Stimulated activated CD4-positive, alpha-beta T cell treated with anti-CD3 and anti-CD28 coated beads, TNF-alpha, amount 100 ng/mL, for 48 hours (primary cell): ENCODE measurements at places on chromosomes 13 and 19.

DNA sequence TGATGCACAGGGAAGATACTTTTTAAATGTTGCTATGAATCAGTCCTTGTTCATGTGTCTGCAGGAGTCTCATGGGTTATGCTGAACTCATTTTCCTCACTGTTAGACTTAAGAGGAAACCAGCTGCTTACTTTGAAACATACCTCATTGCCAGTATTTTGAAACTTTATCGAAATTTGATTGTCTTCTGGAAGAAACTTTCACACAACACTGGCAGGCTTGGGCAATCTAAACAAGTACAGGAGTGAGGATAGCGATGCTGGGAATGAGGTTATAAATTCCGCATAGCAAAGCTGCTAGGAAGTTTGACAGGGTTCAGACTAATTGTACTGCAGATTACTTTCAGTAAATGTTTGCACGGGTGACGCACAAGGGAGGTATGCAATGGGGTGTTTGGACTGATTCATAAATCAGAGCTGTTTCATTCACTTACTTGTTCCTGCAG, 245.7 kb downstream of the DNAJC15 start:
- DNase-seq = no peak

- no peak for DNase-seq
These were observed 3.8 kb downstream of the GPC6 start for GRCh38 chr13:93230261-93230855.

DNA sequence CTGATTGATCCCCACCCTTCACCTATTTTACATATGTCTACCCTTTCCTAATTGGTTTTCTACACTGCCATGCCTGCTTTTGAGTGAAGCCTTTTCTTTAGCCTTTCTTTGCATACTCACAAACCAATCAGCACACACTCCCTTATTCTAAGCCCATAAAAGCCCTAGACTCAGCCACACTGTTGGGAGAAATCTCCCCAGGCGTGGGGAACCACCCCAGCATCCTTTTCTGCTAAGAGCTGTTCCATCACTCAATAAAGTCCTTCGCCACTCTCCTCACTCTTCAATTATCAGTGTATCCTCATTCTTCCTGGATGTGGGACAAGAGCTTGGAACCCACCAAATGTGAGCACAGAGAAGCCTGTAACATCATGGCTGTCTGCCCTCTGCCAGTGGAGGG, 343.6 kb downstream of the SLITRK1 start:
- no peak for DNase-seq

GRCh38 chr19:38583219-38583984, 34.4 kb downstream of the MAP4K1 start:
- DNase-seq = no peak

GRCh38 chr13:109779074-109779473, 7.3 kb downstream of the IRS2 start:
- peak; percentile 25 for DNase-seq

- DNase-seq = no peak
These were observed 135.7 kb downstream of the DNAJC15 start for GRCh38 chr13:43159026-43159461.

GRCh38 chr19:51711702-51712101, 12.1 kb downstream of the HAS1 start:
- no peak for DNase-seq

- no peak for DNase-seq
These were observed 157.9 kb downstream of the RNF17 start for GRCh38 chr13:24921881-24922280.

GRCh38 chr13:32955881-32956594, 60.2 kb upstream of the KL start:
- DNase-seq = no peak

DNA sequence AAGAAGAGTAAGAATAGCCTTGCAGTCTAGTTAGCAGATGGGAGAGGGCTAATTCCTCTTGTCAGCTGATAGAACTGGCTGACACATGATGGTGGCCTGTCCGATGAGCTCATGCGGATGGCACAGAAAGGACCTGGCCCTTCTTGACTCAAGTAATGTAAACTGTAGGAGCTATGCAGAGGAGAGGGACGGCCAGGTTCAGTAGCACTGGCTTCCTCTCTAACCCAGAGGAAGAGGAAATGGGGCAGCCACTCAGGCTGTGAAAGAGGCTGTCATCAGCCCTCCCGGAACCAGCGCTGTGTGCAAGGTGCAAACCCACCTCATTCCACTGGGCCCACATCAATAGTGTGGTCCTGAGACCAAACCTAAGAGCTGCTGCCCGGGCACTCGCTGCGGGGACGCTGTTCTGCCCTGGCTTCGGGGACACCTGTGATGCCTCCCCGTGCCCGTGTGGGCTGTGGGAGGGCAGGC, 30.8 kb upstream of the USE1 start:
- no peak for DNase-seq

GRCh38 chr13:60018536-60018935, 145.2 kb downstream of the DIAPH3 start:
- no peak for DNase-seq

GRCh38 chr13:102658660-102659059, 36.2 kb downstream of the METTL21C start:
- DNase-seq = no peak

- DNase-seq = no peak
These were observed 20.1 kb upstream of the EBPL start for GRCh38 chr13:49711218-49711863.

GRCh38 chr19:28294395-28294794, 918.6 kb downstream of the UQCRFS1 start:
- no peak for DNase-seq

DNA sequence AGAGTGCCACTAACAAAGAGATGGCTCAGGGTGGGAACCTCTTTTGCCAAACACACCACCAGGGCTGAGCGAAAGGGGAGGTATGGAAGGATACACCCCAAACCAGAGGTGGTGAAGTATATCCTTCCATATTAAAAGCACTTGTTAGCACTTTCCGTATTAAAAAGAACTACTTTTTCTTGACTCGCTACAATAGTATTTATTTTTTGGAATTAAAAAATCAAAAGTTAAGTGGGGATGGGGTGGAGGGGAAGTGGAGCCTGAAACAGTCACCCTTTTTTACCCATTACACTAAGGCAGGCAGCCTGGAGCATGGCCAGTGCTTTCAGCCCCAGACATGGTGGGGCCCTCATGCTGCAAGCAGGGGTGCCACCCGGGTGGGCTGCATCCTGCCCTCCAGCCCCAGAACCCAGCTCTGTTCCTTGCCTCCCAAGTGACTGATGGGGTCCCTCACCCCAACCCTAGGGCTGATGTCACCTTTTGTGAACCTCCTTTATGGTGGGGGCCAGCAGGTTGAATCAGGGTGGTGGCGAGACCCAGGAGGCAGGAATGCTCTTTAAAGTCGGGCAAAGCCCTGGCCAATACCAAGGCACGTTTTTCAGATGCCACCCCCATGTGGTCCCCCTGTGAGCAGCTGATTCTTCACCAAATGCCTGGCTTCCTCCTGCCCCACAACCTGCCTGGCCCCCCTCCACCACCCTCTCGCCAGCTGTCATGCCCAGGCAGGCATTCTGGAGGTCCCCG, 31.0 kb downstream of the LYL1 start:
- DNase-seq = no peak

GRCh38 chr13:108212886-108213285, 2.5 kb downstream of the LIG4 start:
- DNase-seq = no peak

DNA sequence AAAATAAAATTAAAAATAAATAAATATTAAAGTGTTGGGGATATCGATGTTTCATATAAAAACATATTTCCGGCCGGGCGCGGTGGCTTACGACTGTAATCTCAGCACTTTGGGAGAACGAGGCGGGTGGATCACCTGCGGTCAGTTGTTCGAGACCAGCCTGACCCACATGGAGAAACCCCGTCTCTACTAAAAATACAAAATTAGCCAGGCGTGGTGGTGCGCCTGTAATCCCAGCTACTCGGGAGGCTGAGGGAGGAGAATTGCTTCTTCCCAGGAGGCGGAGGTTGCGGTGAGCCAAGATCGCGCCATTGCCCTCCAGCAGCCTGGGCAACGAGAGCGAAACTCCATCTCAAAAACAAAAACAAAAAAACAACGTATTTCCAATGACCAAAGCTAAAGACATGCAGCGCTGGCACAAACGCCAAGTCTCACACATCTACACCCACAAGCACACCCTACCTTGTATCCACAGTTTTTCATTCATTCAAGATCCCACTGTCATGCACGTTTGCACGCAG, 907 bp downstream of the ZNF569 start:
- DNase-seq = no peak

DNA sequence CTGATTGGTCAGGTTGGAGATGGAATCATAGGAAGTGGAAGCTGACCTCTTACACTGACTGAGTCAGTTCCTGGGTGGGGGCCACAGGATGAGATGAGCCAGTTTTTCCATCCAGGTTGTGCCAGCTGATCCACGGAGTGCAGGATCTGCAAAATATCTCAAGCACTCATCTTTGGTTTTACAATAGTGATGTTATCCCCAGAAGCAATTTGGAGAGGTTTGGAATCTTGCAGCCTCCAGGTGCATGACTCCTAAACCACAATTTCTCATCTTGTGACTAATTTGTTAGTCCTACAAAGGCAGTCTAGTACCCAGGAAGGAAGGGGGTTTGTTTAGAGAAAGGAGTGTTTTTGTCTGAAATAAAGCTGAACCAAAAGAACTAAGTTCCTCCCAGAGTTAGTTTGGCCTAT, 212.8 kb downstream of the SLITRK6 start:
- no peak for DNase-seq

- DNase-seq = peak; percentile 21
These were observed 46.2 kb downstream of the DCT start for GRCh38 chr13:94433055-94433961.

- no peak for DNase-seq
These were observed 5.0 kb downstream of the LGALS14 start for GRCh38 chr19:39709026-39709872.

- DNase-seq = no peak
These were observed 414.9 kb downstream of the COG6 start for GRCh38 chr13:40070357-40070756.
